Left colon (tissue), 2 donors: ENCODE measurements at places on chromosomes 13 and 19. TPM values are rescaled to one million over a fixed set of nuclear protein-coding genes. Genes with fewer than 3 reads are reported as not detected.

The SMAD9 gene
- total RNA-seq = 13.0 TPM

The CACNA1A gene
- 8.8 TPM for total RNA-seq

The ZNF525 gene
- 9.3 TPM for total RNA-seq

The VASP gene
- 218 TPM for total RNA-seq

The TMEM221 gene
- not detected for total RNA-seq

The ANKRD24 gene
- total RNA-seq = 1.0 TPM

The ZNF837 gene
- 2.4 TPM for total RNA-seq

The PNMA8B gene
- 0.21 TPM for total RNA-seq

The ATP4A gene
- not detected for total RNA-seq

The ABCC4 gene
- 27.1 TPM for total RNA-seq

The FDX2 gene
- total RNA-seq = 11.8 TPM

The ZBTB7A gene
- total RNA-seq = 110 TPM

The FEM1A gene
- total RNA-seq = 10.9 TPM

The ZNF112 gene
- 4.4 TPM for total RNA-seq

The C19orf12 gene
- total RNA-seq = 16.2 TPM

The TUBA3C gene
- not detected for total RNA-seq

The CLEC17A gene
- total RNA-seq = 0.15 TPM

The NEK5 gene
- not detected for total RNA-seq

The FAM216B gene
- not detected for total RNA-seq

The DBP gene
- 14.6 TPM for total RNA-seq

The C19orf33 gene
- total RNA-seq = 333 TPM

The IGLON5 gene
- total RNA-seq = 0.08 TPM

The NCAN gene
- not detected for total RNA-seq

The DIRAS1 gene
- total RNA-seq = 1.1 TPM

The CGB2 gene
- not detected for total RNA-seq

The ACP5 gene
- 26.8 TPM for total RNA-seq

The NBEA gene
- 2.1 TPM for total RNA-seq

The FBXO27 gene
- total RNA-seq = 2.8 TPM

The CEACAM6 gene
- 596 TPM for total RNA-seq

The SCN1B gene
- total RNA-seq = 4.1 TPM

The ZNF737 gene
- total RNA-seq = 8.7 TPM

The UBAC2 gene
- 63.7 TPM for total RNA-seq

The LILRB3 gene
- 2.0 TPM for total RNA-seq

The CYP2S1 gene
- total RNA-seq = 22.6 TPM

The MAMSTR gene
- 0.64 TPM for total RNA-seq
